Fibroblast of mammary gland (primary cell): ENCODE measurements at places on chromosomes 3 and 15.
A peak's percentile ranks its signal among the peaks of the same experiment; 100 is the strongest.

DNA sequence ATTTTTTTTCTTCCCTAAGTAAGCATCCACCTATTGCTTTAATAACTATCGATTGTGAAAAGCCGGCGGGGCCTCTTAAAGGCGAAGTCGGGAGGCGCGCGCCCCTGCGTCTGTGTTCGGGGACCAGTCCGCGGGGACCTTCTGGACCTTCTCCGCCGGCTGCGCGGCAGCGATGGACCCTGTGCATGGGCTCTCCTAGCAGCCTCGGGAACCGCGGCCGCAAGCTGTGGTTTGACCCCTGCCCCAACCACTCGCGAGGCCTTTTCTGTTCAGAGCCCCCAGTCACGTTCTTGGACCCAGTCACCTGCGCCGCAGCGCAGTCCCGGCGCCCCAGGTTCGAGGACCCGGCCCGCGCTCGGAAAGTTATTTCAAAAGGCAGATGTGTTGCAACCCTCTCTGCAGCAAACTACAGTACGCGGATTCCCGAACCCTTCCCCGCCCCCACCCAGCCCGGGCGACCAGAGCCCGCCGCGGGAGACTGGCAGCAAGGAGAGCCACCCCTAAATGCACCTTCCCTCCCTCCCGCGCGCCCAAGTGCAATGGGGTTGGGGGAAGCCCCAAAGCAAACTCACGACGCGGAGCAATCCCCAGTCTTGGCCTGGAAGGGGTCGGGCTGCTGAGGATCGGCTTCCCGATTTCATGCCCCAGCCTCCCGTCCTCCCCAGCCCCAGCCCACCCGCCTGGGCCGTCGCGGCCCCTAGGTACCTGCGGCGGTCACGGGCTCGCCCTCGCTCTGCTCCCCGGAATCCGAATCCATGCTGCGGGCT lies 684 bp downstream of the TNFAIP8L3 start:
- no peak for DNase-seq

GRCh38 chr3:4548780-4549179 lies 55.6 kb downstream of the ITPR1 start:
- no peak for DNase-seq

GRCh38 chr3:171351676-171352075 lies 108.5 kb downstream of the TNIK start:
- DNase-seq, result peak; percentile 98

DNA sequence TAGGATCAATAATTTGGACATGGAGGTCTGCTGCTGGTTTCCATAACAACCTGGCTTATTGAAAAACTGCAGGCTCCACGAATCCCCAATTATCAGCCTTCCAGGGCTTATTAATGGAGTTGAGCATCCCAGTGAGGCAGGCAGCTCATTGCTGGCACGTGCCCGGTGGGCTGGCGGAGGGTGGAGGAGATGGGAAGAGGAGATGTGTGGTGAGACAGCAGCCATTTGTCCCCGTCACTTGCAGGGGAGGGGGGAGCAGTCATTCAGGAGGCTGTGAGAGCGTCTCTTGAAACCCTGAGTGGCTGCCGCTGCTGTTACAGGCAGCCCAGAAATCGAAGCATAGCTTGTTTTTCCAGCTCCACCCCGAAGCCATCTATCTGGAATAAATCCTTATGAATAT lies 70.6 kb downstream of the GAP43 start:
- no peak for DNase-seq

DNA sequence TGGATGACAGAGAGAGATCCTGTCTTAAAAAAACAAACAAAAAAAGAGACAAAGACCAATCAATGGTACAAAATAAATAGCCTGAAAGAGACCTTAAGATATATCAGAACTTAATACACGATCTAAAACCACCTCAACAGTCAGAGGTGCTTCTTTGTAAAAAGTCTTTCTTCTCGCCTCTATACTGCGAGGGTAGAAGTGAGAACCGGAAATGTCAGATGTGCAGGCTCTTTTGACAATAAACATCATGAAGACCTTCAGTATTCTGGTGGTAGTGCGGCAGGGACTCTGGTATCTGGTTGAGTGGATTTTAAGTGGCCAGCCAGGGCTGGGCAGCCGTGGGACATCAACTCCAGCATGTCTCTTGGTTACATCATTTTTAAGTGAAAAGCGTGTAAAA lies 30.0 kb downstream of the RUBCN start:
- no peak for DNase-seq

GRCh38 chr15:45794712-45795439 lies 160.0 kb downstream of the SQOR start:
- DNase-seq, result no peak

GRCh38 chr15:81388436-81388770 lies 14.4 kb upstream of the TMC3 start:
- DNase-seq, result no peak

DNA sequence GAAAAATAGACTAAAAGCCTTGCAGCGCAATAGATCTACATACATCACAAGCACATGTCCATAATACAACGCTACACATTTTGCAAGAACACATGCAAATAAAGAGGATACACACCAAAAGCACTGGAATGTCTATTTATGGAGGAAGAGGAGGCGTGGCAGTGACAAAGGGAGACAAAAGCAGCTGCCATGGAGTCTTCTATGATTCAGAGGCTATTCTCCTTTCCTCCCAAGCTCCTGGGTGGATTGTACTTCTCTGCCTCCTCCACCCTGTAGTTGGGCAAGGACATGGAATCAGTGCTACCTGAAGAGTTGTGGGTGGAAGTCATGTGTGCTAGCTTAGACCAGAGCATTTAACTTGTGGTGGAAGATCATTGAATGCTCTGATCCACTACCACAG lies 57.9 kb upstream of the ABHD2 start:
- no peak for DNase-seq

- DNase-seq, result no peak
These were observed 4.9 kb downstream of the ISL2 start for GRCh38 chr15:76341366-76342057.

- DNase-seq, result no peak
These were observed 285.7 kb upstream of the CTNNB1 start for GRCh38 chr3:40913641-40914040.

GRCh38 chr15:96363707-96364106 lies 33.2 kb downstream of the NR2F2 start:
- DNase-seq, result no peak

- DNase-seq, result no peak
These were observed 231.8 kb downstream of the UACA start for GRCh38 chr15:70531576-70531975.

DNA sequence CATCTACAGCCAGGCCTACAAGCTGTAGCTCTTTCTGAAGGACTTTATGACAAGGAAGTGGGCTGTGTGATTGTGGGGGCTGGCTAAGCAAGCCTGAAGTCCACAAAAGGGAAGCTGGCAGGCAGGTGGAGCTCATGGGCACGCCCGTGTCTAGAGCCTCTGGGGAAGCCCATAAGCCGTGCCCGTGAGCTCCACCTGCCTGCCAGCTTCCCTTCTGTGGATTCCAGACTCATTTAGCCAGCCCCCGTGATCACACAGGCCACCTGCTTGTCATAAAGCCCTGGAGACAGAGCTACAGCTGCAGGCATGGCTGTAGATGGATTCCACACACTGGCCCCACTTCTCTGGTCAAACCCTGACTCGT lies 15.2 kb downstream of the EFCC1 start:
- no peak for DNase-seq

GRCh38 chr3:53554559-53555067 lies 60.2 kb downstream of the CACNA1D start:
- no peak for DNase-seq

GRCh38 chr3:16897254-16897926 lies 12.6 kb downstream of the PLCL2 start:
- peak; percentile 76 for DNase-seq

DNA sequence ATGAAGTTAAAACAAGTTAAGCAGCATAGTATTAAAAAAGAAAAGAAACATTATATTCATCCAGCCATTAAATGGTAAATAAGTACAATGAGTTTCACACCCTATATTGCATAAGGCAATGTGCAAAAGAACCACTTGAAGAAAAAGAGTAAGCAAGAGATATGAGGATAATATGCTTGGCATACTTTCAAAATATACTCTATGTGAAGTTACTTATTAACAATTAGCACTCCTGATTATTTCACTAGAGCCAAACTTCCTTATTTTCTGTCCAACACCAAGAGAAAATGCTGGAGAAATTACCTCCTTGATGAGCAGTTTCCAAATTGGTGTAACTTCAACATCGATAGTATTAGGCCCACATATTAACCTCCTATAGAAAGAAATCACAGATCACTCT lies 63.7 kb downstream of the ATP13A4 start:
- DNase-seq, result no peak

- DNase-seq, result no peak
These were observed 237.8 kb upstream of the PEX5L start for GRCh38 chr3:180274536-180274935.

GRCh38 chr15:68299436-68299835 lies 21.9 kb downstream of the FEM1B start:
- DNase-seq, result peak; percentile 46

- DNase-seq, result no peak
These were observed 69.4 kb upstream of the STXBP5L start for GRCh38 chr3:120838441-120839091.

- DNase-seq, result no peak
These were observed 375.8 kb upstream of the THBS1 start for GRCh38 chr15:39205081-39205480.

- peak; percentile 30 for DNase-seq
These were observed 111.7 kb downstream of the NUP210 start for GRCh38 chr3:13308380-13308801.

DNA sequence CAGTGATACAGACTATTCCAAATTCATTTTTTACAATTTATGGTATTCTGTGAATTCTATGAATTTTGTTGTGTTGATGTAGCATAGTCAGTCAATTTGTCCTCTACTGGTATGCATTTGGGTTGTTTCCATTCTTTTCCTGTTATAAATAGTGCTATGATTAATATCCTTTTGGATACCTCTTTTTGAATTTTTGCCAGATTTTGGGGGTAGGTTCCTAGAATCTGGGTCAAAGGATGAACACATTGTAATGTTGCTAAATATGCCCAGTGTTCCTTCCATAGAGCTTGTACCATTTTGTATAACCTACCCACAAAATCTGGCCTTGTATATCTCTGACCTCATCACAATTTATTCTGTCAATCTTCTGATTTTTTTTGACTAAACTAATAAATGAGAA lies 44.4 kb upstream of the C3orf38 start:
- peak; percentile 25 for DNase-seq

GRCh38 chr3:50256978-50257890 lies 11.7 kb upstream of the SEMA3B start:
- DNase-seq, result no peak

GRCh38 chr15:84588053-84588874 lies 12.5 kb upstream of the ZSCAN2 start:
- peak; percentile 77 for DNase-seq

DNA sequence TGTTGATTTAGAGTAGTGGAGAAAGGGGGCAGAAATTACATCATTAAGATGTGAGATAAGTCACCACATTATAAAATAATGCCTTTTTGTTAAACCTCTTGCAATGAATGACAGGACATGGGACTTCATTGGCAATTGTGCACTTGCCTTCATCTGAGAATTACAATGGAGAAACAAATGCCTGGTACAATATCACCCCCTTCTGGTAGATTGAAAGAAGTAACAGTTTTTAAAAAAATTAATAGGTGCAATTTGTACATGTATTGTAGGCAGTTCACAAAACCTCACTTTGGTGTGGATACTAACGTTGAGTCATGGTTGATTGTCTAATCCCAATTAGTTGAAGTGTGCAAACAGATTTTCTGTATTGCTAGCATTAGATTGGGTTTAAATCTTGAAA lies 4.6 kb upstream of the P2RY14 start:
- peak; percentile 74 for DNase-seq

DNA sequence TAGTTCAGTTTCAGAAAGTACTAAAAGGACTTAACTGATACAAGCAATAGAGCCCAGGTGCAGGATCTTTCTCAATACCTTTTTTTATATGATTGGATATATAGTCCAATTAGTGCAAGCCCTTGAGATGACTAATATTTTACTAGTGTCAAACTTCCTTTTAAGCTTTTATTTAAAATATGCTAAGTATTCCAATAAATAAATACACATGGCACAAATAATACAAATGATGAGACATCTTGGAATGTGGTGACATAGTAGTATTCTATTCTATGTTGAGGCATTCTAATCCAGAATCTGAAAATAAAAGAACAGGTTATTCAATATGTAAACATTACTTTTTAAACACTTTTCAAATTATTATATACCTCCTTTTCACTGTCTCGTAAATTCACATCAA lies 670.0 kb downstream of the SI start:
- DNase-seq, result no peak

- DNase-seq, result no peak
These were observed 61.5 kb upstream of the GOLIM4 start for GRCh38 chr3:168157099-168157700.

DNA sequence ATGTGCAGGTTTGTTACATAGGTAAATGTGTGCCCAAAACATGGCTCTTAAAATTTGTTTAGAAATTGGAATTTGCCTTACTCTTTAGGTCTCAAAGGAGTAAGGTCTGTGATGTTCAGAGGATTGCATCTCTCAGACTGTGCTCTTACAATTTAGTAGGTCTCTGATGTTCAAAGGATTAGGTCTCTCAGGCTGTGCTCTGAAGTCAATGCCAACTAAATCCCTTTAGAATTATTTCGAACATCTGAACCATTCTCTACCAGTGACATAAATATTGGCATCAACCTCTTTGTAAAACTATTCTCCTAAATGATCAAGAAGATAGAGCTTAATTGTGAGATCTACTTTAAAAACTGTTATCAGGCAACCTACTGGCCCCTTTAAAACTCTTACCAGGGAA lies at the start of gene OR5K1:
Gene OR5K1 (plus strand): TSS at position 301 of the 400 bp plus-strand sequence. CDS start 6,376 bp downstream, outside the sequence.
- DNase-seq, result no peak

GRCh38 chr3:112379020-112379690 lies 46.2 kb downstream of the CD200 start:
- DNase-seq, result peak; percentile 94

GRCh38 chr15:37767841-37768455 lies 166.5 kb upstream of the TMCO5A start:
- DNase-seq, result peak; percentile 43

DNA sequence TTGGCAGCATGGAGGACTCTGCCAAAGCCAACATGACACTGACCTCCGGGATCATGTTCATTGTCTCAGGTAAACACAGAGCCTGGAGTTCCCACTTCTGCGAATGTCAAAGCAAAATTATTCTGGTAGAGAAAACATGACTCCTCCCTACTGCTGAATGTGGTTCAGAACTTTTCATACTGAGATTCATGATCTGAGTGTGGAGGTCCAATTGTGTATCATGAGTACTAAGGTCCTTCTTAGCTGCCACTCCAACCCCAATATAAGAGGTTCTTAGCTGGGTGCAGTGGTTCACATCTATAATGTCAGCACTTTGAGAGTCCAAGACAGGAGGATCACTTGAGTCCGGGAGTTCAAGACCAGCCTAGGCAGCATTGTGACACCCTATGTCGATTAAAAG lies 13.8 kb downstream of the CLDN18 start:
- DNase-seq, result no peak

- DNase-seq, result no peak
These were observed 171.6 kb downstream of the PPM1L start for GRCh38 chr3:160927620-160928019.

DNA sequence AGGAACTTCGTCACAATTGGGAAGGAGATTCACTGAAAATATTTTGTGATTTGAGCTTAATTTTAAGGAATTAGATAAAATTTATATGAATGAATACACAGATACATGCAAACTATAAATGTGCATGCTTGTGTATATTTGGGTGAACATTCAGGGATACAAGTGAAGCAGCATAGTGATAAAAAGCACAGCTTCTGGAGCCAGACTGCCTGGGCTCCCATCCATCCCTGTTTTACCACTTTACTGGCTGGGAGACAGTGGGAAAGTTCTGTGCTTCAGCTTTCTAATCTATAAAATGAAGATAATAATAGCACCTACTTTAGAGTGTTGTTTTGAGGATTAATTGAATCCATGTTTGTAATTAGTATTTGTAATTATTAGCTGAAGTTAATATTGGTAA lies 8.1 kb upstream of the EPHA6 start:
- no peak for DNase-seq
